ENCODE measurements at places on chromosomes 6 and 20. TPM values are rescaled to one million over a fixed set of nuclear protein-coding genes. Genes with fewer than 3 reads are reported as not detected.

DNA sequence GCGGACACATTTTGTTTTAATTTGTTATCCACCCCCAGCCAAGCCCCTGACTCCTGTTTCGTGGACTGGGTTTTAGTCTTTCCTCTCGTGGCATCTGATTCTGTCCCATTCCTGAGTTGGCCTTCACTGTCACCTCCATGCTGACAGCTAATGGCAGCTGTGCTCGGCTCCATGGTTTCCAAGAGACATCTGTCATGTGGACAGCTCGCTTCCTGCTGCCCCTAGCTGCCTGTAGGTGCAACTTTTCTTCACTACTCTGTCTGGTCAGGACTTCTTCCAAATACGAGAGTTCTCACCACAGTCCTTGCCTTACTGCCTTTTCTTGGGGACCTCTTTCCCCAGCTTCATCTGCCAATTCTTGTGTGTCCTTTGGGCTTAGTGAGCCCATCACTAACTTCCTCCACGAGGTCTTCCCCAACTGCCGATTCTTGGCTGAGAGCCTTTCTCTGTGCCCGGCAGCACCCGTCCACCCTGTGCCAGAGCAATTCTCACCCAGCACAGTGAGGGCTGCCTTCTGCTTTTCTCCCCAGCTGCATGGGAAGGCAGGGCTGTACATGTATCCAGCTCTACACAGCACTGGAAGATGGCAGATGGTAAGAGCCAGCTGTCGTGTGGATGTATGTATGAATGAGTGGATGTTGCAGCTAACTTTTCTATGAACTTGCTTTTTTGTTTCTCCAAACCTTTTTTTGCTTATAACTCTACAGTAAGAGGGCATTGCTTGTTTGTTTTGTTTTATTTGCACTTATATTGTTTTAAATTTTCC, 140.4 kb downstream of the F13A1 start:
- H3K27me3 ChIP-seq, result peaks cover 5% of the 10 kb centered on the region
- H3K27ac ChIP-seq, result no peak overlapping the region
- no peaks in the 10 kb centered on the region for H3K36me3 ChIP-seq
- H3K4me1 ChIP-seq, result no peaks in the 10 kb centered on the region
- H3K4me3 ChIP-seq, result no peak overlapping the region

DNA sequence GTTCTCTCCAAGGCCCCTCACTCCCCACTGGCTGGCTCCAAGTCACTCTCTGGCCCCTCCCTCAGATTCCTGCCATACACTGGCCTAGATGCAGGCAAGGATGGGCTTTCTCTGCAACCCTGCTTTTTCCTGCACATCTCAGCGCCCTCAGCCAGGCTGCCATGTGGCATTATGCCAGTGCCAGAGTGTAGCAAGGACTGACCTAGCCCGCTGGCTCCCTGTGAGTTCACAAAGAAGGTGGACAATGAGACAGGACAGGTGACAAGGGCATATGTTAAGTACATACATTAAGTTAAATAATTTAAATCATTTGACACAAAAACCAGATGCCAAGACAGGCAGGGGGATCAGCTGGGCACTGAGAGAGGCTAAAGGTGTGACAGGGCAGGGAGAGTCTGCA, 394.6 kb downstream of the ZFAND3 start:
- no peaks in the 10 kb centered on the region for H3K27me3 ChIP-seq
- no peak overlapping the region for H3K27ac ChIP-seq
- H3K4me3 ChIP-seq, result no peak overlapping the region
- no peaks in the 10 kb centered on the region for H3K36me3 ChIP-seq
- DNase-seq, result no peak
- H3K4me1 ChIP-seq, result no peaks in the 10 kb centered on the region

The POU5F1 gene
- total RNA-seq, result 3.2 TPM

The BYSL gene
- total RNA-seq, result 11.6 TPM

DNA sequence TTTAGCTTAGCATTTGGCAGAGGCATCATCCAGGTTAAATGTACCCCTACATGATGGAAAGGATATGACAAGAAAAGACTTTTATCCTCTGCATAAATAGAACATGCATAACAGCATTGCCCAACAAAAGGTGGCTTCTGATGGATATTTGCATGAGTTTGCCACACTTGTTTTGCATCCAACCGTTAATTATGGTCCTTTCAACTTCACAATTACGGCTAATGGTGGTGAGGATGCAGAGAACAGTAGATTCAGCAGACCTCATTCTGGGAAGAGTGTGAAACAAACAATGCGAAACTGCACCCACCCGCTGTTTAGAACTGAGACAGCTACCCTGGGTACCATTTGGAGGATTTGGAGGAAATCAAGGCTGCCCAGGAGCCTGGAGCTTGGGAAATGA, 690.9 kb upstream of the CHD6 start:
- no peaks in the 10 kb centered on the region for H3K4me1 ChIP-seq
- H3K27me3 ChIP-seq, result no peaks in the 10 kb centered on the region
- H3K27ac ChIP-seq, result no peak overlapping the region
- no peak overlapping the region for H3K4me3 ChIP-seq
- DNase-seq, result no peak

GRCh38 chr6:5632348-5632935, 371.1 kb downstream of the FARS2 start:
- no peak for DNase-seq
- H3K27me3 ChIP-seq, result no peaks in the 10 kb centered on the region
- H3K36me3 ChIP-seq, result no peaks in the 10 kb centered on the region
- H3K4me3 ChIP-seq, result no peak overlapping the region
- H3K4me1 ChIP-seq, result no peaks in the 10 kb centered on the region

- no peaks in the 10 kb centered on the region for H3K36me3 ChIP-seq
- H3K27me3 ChIP-seq, result no peaks in the 10 kb centered on the region
- peak overlapping the region; percentile 8 for H3K4me3 ChIP-seq
- peak; percentile 67 for DNase-seq
- H3K4me1 ChIP-seq, result peaks cover 34% of the 10 kb centered on the region
- H3K27ac ChIP-seq, result peak overlapping the region; percentile 94
Observed at GRCh38 chr20:3811467-3812258, 8.7 kb upstream of the AP5S1 start.

The UNC93A gene
- total RNA-seq, result 6.5 TPM

- no peak for DNase-seq
- H3K4me1 ChIP-seq, result no peaks in the 10 kb centered on the region
- H3K27ac ChIP-seq, result no peak overlapping the region
- H3K36me3 ChIP-seq, result no peaks in the 10 kb centered on the region
- no peak overlapping the region for H3K4me3 ChIP-seq
Observed at GRCh38 chr20:17771206-17772004, 71.6 kb downstream of the BANF2 start.

- no peaks in the 10 kb centered on the region for H3K36me3 ChIP-seq
- no peak for DNase-seq
- H3K27me3 ChIP-seq, result no peaks in the 10 kb centered on the region
- H3K4me3 ChIP-seq, result no peak overlapping the region
- no peak overlapping the region for H3K27ac ChIP-seq
Observed at GRCh38 chr6:34525431-34526175, 30.5 kb downstream of the SPDEF start.

DNA sequence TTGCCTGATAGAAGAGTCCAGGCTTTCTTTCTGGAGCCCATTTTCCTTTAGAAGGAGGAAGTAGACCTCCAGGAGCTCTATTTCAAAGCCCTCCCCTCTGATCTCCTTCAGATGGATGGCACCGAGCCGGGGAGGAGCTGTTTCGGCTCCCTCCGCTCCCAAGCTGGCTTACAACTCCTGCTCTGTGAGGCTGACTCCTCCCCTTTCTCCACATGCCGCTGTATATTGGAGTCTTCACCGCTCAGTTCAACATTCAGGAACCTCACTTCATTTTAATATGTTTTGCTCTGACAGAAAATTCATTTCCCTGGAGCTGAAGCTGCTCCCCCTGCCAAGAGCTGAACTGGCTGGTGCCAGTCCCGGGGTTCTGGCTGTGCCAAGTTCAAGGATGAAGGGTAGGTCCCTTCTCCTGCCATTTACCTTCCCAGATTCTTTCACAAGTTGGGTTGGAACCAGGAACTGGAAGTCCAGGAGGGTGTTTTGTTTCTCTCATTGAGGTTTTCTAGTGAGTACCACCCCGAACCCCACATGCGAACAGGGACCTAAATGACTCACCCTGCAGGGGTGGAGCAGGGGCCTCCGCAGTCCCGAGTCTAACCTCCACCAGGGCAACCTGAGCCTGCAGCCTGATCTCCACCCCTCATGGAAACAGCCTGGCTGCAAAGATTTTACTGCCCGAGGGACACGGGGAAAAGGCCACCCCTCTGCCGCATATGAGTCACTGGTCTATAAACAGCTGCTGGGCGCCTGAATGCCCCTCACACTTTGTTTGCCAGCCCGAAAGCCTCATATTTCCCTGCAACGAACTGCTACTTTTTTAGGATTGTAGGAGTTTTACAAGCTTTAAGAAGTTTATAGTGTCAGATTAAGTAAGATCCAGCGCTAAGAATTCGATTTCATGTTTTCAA, 68.6 kb upstream of the FOXA2 start:
- H3K36me3 ChIP-seq, result no peaks in the 10 kb centered on the region
- no peaks in the 10 kb centered on the region for H3K27me3 ChIP-seq
- no peak for DNase-seq
- no peak overlapping the region for H3K27ac ChIP-seq
- no peak overlapping the region for H3K4me3 ChIP-seq
- H3K4me1 ChIP-seq, result no peaks in the 10 kb centered on the region

DNA sequence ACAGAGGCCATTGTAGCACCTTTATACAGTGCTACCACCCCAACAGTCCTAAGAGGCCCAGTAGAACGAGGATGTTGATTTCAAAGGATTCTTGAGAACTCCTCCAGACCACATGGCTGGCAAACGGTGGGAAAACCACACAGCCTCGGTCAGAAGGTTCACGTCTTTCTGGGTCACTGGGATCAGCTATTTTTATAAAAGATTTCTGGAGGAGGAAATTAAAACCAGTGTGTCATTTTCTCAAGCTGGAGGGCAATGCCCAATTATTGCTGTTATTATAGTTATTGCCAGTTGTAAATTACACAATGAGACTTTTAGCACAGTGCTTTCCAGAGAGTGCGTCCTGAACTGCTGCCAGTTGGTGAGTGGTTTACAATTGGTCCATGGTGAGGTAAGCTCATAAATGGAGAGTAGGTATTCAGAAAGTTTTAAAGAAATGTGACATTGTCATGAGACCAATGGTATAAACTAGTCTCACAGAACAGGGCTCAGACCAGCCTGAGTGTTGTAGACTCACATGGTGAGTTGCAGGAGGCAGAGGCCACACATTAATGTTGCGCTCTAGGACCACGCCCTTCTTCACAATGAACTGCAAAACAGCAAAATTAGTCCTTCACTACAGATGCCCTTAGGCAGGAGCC, 8.4 kb upstream of the PPP1R14C start:
- no peak overlapping the region for H3K27ac ChIP-seq
- H3K27me3 ChIP-seq, result peaks cover 4% of the 10 kb centered on the region
- no peak for DNase-seq
- H3K36me3 ChIP-seq, result no peaks in the 10 kb centered on the region

- no peaks in the 10 kb centered on the region for H3K36me3 ChIP-seq
- peak overlapping the region; percentile 37 for H3K27ac ChIP-seq
- no peak for DNase-seq
- no peaks in the 10 kb centered on the region for H3K27me3 ChIP-seq
Observed at GRCh38 chr20:48129345-48129942, 344.2 kb upstream of the SULF2 start.

DNA sequence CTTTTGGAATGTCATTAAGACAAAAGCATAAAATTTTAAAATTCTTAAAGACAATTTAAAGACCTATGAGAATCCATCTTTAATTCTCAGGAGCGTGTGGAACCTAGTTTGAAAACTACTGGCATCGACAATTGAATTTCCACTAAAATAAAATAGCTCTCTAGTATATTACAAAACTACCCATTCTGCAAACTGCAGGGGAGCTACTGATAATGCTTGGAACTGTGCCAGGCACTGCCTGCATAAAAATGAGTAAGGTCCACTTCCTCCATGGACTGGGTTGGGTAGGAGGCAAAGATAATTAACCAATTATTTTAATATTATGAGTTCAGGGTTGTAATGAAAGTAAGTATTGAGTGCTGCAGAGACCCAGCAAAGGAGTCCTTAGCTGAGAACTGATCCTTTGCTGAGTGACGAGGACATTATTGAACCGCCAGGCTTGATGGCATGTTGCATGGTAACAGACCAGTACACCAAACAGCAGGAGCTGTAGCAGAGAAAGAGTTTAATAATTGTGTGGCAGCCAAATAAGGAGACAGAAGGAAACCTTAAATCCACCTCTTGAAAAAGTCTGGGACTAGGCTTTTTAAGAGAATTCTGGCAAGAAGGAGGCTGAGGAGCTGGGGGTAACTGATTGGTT, 261.3 kb downstream of the ESR1 start:
- no peak overlapping the region for H3K4me3 ChIP-seq
- H3K27ac ChIP-seq, result no peak overlapping the region
- H3K4me1 ChIP-seq, result peaks cover 12% of the 10 kb centered on the region
- no peaks in the 10 kb centered on the region for H3K27me3 ChIP-seq
- no peak for DNase-seq

DNA sequence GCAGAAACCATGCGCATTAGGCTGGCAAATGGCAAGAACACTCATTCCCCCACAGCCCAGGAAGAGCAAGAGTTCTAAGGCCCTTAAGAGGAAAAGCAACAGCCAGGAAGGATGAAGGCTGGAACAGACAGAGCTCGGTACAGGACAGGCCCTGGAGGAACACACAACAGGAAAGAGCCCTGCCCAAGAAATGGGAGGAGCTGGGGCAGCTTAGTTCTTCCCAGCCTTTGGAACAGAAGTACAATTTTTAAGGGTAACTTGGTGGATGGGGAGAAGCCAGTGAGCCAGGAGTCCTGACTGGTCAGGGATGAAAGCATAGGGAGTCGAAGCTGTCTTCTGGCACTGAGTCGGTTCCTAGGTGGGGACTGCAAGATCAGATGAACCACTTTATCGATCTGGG, 32.4 kb downstream of the OR2B2 start:
- DNase-seq, result no peak
- no peak overlapping the region for H3K4me3 ChIP-seq
- H3K27me3 ChIP-seq, result no peaks in the 10 kb centered on the region
- H3K27ac ChIP-seq, result no peak overlapping the region
- H3K4me1 ChIP-seq, result no peaks in the 10 kb centered on the region

- no peak overlapping the region for H3K4me3 ChIP-seq
- H3K27ac ChIP-seq, result no peak overlapping the region
- H3K36me3 ChIP-seq, result no peaks in the 10 kb centered on the region
- peaks cover 26% of the 10 kb centered on the region for H3K4me1 ChIP-seq
Observed at GRCh38 chr20:36153204-36153603, 1.3 kb upstream of the EPB41L1 start.

The PAQR8 gene
- total RNA-seq, result 0.84 TPM

- no peaks in the 10 kb centered on the region for H3K4me1 ChIP-seq
- DNase-seq, result no peak
- no peaks in the 10 kb centered on the region for H3K36me3 ChIP-seq
- no peak overlapping the region for H3K27ac ChIP-seq
Observed at GRCh38 chr6:93787841-93788240, 368.5 kb upstream of the EPHA7 start.

Measured in liver (tissue), 10 donors.